ENCODE measurements at places on chromosomes 4 and X. TPM values are rescaled to one million over a fixed set of nuclear protein-coding genes. Genes with fewer than 3 reads are reported as not detected.

- no peaks in the 10 kb centered on the region for H3K36me3 ChIP-seq
- no peak overlapping the region for H3K4me3 ChIP-seq
- no peaks in the 10 kb centered on the region for H3K27me3 ChIP-seq
- no peak overlapping the region for H3K27ac ChIP-seq
These were observed 229.6 kb upstream of the DIAPH2 start for GRCh38 chrX:96455078-96455477.

DNA sequence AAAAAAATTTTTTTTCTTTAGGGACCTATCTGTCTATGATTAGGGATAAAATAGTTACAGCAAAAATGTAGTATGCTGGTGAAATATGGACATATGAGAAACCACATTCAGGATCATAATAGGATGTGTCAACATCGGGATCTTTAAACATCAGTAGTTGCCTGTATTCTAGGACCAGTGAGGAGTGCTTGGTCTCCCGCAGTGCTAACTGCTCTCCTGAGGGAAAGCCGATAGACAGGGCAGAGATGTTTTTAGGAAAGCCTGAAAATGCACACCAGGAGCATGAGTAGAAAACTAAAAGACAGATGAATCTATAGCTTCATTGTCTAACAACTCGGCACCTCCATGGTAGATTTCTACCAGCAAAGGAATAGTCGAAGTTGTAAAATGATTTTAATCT is 178.1 kb upstream of the SMIM31 start:
- H3K4me1 ChIP-seq: no peaks in the 10 kb centered on the region
- DNase-seq: no peak
- no peak overlapping the region for H3K4me3 ChIP-seq
- no peaks in the 10 kb centered on the region for H3K27me3 ChIP-seq
- H3K27ac ChIP-seq: no peak overlapping the region
- H3K36me3 ChIP-seq: no peaks in the 10 kb centered on the region

- H3K27me3 ChIP-seq: no peaks in the 10 kb centered on the region
- H3K4me1 ChIP-seq: no peaks in the 10 kb centered on the region
- DNase-seq: no peak
These were observed 1273.0 kb downstream of the RAPGEF2 start for GRCh38 chr4:160375772-160376452.

GRCh38 chr4:23333946-23334878 is 555.6 kb downstream of the PPARGC1A start:
- H3K27me3 ChIP-seq: no peaks in the 10 kb centered on the region
- no peak for DNase-seq
- H3K4me1 ChIP-seq: no peaks in the 10 kb centered on the region
- H3K4me3 ChIP-seq: no peak overlapping the region

GRCh38 chrX:73562458-73562857 is 539 bp upstream of the CHIC1 start:
- no peaks in the 10 kb centered on the region for H3K36me3 ChIP-seq
- H3K4me1 ChIP-seq: peaks cover 13% of the 10 kb centered on the region
- peak overlapping the region; percentile 92 for H3K27ac ChIP-seq
- peak overlapping the region; percentile 67 for H3K4me3 ChIP-seq

PABPC1L2A gene
- not detected for polyA plus RNA-seq

DNA sequence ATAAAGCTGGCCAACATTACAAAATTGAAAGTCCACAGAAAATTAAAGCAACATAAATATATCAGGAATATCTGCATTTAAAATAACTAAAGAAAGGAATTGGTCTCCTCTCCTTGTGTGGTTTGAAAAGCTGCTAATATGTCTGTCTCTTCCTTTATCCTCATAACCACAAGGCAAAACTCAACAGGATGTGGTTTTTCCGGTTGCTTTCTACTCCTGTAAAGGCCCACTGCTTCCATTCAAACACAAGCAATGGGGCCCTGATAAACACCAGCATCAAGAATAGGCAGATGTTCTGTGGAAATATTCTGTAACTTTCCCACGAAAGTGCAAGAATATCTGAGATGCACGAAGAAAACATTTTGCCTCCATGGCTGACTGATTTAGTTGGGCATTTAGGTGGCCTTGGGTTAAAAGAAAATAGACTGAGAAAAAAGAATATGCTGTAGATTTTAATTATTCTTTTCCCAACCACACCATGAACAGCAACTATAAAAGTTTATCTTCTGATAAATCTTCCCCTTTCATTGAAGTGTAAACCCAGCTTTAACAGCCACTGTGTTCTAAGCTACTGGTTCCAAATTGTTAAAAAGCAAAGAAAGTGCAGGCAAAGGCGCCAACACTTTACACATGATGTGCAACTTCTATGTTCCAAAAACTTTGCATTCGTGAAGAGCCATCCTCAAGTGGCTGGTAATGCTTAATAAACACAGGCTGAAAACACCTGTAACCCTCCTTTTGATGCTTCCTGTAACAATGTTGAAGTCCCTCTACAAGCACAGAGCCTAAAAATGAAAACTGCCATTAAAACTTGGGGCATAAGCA is 50.5 kb upstream of the NDST3 start:
- no peaks in the 10 kb centered on the region for H3K4me1 ChIP-seq
- no peak overlapping the region for H3K27ac ChIP-seq
- no peak for DNase-seq
- no peak overlapping the region for H3K4me3 ChIP-seq
- no peaks in the 10 kb centered on the region for H3K27me3 ChIP-seq

PCDH18 gene
- not detected for polyA plus RNA-seq

GRCh38 chr4:182881914-182882313 is 35.3 kb downstream of the DCTD start:
- no peak overlapping the region for H3K4me3 ChIP-seq
- no peaks in the 10 kb centered on the region for H3K4me1 ChIP-seq
- H3K27me3 ChIP-seq: peaks cover 13% of the 10 kb centered on the region
- H3K27ac ChIP-seq: no peak overlapping the region

GRCh38 chrX:41043674-41044345 is 41.4 kb upstream of the USP9X start:
- H3K4me1 ChIP-seq: no peaks in the 10 kb centered on the region
- no peaks in the 10 kb centered on the region for H3K36me3 ChIP-seq
- no peak overlapping the region for H3K4me3 ChIP-seq

DNA sequence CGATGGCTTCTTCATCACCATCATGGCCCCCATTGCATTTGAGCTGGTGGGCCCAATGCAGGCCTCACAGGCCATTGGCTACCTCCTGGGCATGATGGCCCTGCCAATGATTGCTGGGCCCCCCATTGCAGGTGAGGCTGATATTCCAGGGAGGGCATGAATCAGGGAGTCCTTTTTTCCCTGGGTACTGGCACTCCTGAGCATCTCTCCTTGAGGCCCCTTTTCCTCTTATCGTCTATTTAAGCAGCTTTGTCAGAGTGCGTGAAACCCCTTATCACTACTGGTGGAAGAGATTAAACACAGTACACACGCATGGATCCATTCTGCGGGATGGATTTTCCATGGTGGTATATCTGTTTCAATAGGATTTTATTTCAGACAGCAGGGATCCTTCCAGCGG is 85.1 kb downstream of the RLIM start:
- H3K36me3 ChIP-seq: no peaks in the 10 kb centered on the region
- DNase-seq: no peak
- no peaks in the 10 kb centered on the region for H3K27me3 ChIP-seq
- H3K27ac ChIP-seq: no peak overlapping the region
- H3K4me3 ChIP-seq: no peak overlapping the region
- no peaks in the 10 kb centered on the region for H3K4me1 ChIP-seq

GRCh38 chrX:20352504-20352903 is 85.8 kb upstream of the RPS6KA3 start:
- no peaks in the 10 kb centered on the region for H3K36me3 ChIP-seq
- no peaks in the 10 kb centered on the region for H3K27me3 ChIP-seq
- no peaks in the 10 kb centered on the region for H3K4me1 ChIP-seq
- no peak overlapping the region for H3K4me3 ChIP-seq

GRCh38 chrX:44039556-44039955 is 66.4 kb upstream of the NDP start:
- DNase-seq: no peak
- H3K27ac ChIP-seq: no peak overlapping the region
- H3K4me1 ChIP-seq: no peaks in the 10 kb centered on the region
- H3K27me3 ChIP-seq: no peaks in the 10 kb centered on the region
- H3K36me3 ChIP-seq: no peaks in the 10 kb centered on the region
- no peak overlapping the region for H3K4me3 ChIP-seq

- H3K27me3 ChIP-seq: no peaks in the 10 kb centered on the region
- no peak overlapping the region for H3K27ac ChIP-seq
- H3K36me3 ChIP-seq: no peaks in the 10 kb centered on the region
- no peak for DNase-seq
These were observed 288.0 kb downstream of the SH2D1A start for GRCh38 chrX:124634363-124634762.

ZNF827 gene
- polyA plus RNA-seq: 20.6 TPM

- no peaks in the 10 kb centered on the region for H3K27me3 ChIP-seq
- no peak overlapping the region for H3K27ac ChIP-seq
- DNase-seq: peak; percentile 47
- H3K4me1 ChIP-seq: peaks cover 15% of the 10 kb centered on the region
- H3K36me3 ChIP-seq: no peaks in the 10 kb centered on the region
These were observed 2.5 kb downstream of the NYX start for GRCh38 chrX:41449615-41450014.

GRCh38 chrX:106170318-106170717 is 2.2 kb downstream of the PWWP3B start:
- no peak overlapping the region for H3K27ac ChIP-seq
- no peak for DNase-seq
- no peaks in the 10 kb centered on the region for H3K36me3 ChIP-seq
- H3K4me3 ChIP-seq: no peak overlapping the region
- no peaks in the 10 kb centered on the region for H3K27me3 ChIP-seq

ARMCX1 gene
- polyA plus RNA-seq: 0.92 TPM

- no peak overlapping the region for H3K4me3 ChIP-seq
- no peak overlapping the region for H3K27ac ChIP-seq
- no peaks in the 10 kb centered on the region for H3K36me3 ChIP-seq
- H3K27me3 ChIP-seq: no peaks in the 10 kb centered on the region
- no peak for DNase-seq
These were observed 22.0 kb downstream of the RGS12 start for GRCh38 chr4:3314706-3315260.
